Right kidney (tissue), 9 donors: ENCODE measurements at places on chromosomes 4 and X.

DNA sequence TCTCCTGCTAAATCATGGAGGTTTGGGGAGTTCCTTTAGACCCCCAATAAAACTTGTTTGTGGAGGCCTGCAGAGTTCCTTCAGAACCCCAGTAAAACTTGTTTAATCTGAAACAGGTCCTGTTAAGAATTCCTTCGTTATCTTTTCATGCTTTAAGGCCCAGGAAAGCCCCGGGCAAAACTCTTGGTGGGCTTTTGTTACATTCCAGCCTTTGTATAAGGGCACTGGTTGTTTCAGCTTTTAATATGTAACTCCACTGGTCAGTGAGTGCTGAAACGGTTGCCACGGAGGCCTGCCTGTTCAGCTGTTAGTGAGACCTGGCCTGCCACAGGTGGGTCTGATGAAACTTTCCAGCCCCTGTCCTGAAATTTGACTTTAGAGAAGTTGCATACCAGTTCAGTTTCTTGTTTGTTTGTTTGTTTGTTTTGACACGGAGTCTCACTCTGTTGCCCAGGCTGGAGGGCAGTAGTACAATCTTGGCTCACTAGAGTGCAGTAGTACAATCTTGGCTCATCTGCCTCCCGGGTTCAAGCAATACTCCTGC lies 12.4 kb upstream of the DHRSX start:
- no peak for DNase-seq

GRCh38 chrX:29870608-29871007 lies 344.8 kb upstream of the MAGEB2 start:
- no peak for DNase-seq

- DNase-seq, result no peak
These were observed 174.2 kb downstream of the NHS start for GRCh38 chrX:17549107-17549651.

DNA sequence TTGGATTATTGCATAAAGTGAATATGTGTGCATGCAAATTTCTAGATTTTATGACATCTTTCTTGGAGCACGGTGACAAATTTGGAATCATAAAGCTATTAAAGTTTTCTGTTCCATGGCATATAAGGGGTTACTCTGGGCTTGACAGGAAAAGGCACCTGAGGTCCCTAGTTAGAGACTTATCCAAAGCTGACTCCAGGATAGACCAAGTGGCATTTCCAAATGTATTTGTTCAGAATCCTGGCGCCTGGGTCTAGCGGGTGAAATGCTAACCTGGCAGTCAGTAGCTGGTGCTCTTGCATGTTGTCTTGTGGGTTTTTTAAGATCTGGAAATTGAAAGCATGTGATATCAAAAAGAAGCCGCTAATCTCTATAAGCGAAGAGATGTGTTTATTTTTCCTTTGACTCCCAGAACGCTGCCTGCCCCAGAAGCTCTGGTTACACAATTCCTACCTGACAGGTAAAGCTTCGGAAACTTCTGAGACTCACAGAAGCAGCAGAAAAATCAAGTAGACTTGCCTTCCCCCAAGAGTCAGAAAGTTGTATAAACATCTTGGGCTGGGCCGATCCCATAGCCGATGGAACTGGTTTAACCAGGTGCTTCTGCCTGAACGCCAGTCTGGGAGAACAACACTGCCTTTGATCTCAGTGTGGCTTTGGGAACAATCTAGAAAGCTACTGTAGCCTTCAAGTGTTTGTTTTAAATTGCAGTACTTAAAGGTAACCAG lies 12.9 kb upstream of the ZCCHC4 start:
- DNase-seq, result no peak

DNA sequence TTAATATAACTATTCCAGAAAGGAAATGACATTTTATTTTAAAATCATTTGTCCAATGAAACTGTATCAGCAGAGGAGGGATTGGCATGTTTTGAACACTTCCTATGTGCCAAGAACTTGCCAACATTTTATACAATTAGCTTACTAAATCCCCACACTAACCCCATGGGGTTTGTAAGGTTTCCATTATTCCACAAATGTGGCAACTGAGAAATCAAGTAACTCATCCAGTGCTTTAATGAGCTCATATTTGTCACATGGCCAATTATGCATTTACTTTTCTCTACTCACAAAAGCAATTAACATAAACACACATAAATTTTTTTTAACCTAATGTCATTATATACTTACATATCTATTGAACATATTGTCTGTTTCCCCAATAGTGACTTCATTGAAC lies 37.3 kb downstream of the MANBA start:
- no peak for DNase-seq

DNA sequence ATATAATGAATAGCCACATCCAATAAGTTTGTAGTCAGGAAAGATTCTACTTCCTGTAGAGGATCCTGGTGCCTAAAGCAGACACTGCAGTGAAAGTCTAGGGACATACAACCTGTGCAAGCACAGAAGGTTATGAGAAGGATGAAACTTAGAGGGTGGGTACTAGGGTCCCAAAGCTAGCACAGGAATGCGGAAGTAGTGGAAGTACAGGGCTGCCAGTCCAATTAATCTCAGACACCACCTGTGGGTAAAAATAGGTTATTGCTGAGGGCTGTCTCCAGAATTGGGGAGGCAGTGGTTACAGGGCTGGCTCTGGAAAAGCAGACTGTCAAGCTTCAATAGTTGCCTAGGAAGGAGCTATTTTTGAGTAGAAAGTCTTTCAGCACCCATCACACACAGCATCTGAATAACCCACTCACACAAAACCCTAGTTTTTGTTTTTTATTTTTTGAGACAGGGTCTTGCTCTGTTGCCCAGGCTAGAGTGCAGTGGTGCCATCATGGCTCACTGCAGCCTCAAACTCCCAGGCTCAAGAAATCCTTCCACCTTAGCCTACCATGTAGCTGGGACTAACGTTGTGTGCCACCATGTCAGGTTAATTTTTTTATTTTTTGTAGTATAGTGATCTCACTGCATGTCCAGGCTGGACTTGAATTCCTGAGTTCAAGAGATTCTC lies 50.8 kb upstream of the ELF2 start:
- DNase-seq, result no peak

- DNase-seq, result peak; percentile 31
These were observed 575 bp downstream of the MAP7D2 start for GRCh38 chrX:20116087-20116576.

- peak; percentile 7 for DNase-seq
These were observed 99.7 kb downstream of the MMRN1 start for GRCh38 chr4:89994176-89994873.

GRCh38 chr4:579543-580175 lies 3.6 kb upstream of the TMEM271 start:
- DNase-seq, result no peak

- no peak for DNase-seq
These were observed 836.0 kb downstream of the TRIML1 start for GRCh38 chr4:188975271-188975670.

GRCh38 chrX:103399744-103400143 lies 23.4 kb downstream of the BEX3 start:
- DNase-seq, result no peak

DNA sequence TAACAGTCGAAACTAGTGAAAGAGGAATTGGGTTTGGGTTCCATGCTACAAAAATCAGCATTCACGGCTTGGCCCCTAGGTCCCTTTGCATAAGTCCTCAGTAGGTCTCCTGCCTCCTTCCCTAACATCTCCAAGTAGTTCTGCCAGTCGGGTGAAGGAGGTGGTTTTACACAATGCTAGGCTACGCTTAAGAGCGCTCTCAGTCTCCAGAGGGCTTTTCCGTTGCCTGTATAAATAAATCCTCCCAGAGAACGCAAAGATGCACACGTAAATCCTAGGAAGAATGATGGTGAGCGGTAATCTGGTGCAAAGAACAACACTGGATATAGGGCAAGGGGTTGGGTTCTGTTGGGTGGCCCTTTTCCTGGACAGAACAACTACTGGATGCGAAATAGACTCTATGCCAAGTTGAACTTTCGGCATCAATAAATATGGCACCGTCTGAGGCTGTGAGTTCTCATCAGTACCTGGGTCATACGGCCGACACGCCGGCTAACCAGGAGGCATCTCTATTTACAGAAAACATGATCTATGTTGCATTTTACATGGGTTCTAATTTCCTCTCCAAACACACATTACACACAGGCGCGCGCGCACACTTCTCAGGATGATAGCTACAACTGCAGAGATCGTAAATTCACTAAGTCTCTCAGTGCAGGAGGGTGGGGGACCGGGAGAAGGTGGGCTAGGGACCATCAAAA lies 1.3 kb downstream of the CAMK2D start:
- no peak for DNase-seq

DNA sequence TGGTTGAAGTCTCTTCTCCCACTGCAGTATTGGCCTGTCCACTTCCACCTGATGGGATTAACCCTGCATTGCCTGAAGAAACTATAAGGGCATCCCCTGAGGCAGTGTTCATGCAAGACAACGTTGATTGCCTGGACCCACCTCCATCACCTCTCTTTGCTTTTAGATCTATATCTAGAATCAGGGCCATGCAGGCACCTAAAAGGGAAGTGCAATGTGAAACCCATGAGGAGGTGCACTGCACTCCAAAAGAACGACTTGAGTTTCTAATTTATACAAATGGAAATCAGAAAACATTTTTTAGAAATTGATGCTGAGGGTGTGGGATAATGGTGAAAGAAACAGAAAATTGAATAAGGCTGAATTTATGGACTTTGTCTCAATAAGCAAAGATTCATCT lies 694.4 kb downstream of the TRAM1L1 start:
- DNase-seq, result no peak

DNA sequence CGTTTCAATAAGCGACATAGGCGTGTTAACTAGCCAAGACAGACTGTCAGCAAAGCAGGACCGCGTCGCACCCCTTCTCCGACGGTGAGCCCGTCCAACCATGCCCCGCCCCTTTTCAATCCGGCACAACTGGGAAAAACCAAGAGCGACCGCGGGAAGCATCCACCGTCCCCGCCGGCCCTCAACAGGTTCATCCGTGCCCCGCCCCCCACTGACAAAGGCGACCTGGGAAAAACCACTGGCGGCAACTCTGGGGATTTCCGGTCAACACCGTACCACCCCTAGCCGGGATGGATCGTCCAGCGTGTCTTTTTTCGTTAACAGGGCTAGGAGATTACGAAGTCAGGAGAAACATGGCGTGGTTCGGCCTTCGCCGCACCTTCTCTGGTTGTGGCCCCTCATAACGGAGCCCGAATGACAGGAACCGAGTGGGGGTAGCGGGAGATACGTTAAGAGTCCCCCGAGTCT lies 377 bp downstream of the TIMM17B start:
- DNase-seq, result no peak

- DNase-seq, result no peak
These were observed 75.6 kb downstream of the GPR143 start for GRCh38 chrX:9690046-9690445.

DNA sequence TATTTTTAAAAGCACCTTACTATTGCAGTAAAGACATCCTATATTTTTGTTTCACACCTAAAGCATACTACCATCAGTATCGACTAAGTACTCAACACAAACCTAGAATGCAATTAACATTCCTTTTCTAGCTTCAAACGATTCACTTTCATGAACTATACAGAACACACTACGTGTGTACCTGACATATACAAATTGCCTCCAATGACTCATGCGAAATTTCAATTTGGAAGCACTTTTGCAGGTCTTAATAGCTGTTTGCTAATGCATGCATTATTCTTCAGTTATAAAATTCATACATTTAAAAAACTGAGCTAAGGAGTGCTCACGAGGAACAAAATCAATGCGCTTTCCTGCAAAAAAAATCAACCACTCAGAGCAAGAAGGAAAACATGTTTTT lies 19.7 kb upstream of the GPM6B start:
- DNase-seq, result no peak

GRCh38 chrX:91108761-91109160 lies 325.9 kb upstream of the PABPC5 start:
- DNase-seq, result no peak

DNA sequence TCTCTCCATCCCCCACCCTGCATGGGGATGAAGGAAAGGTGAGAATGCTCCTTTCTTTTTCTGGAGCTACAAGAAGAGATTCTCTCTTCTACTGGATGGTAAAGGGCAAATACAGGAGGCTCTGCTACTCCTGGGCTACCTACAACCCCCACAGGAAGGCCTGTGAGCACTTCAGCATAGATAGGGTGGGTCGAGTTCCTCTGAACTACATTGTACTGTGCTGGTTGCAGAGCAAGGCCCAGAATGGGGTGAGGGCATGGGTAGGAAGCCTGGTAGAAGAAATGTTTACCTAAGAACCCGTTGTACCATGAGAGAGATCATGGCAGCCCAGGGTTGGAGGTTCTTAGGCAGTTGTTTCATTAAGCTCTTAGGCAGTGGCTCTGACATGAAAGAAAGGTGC lies 510.4 kb downstream of the MID1IP1 start:
- no peak for DNase-seq
